ENCODE measurements at places on chromosomes 7 and 10.

- DNase-seq, result peak; percentile 4
Measured at GRCh38 chr10:90227217-90227656, 525.8 kb downstream of the KIF20B start.

- no peak for DNase-seq
Measured at GRCh38 chr7:3232228-3232627, 68.8 kb upstream of the SDK1 start.

DNA sequence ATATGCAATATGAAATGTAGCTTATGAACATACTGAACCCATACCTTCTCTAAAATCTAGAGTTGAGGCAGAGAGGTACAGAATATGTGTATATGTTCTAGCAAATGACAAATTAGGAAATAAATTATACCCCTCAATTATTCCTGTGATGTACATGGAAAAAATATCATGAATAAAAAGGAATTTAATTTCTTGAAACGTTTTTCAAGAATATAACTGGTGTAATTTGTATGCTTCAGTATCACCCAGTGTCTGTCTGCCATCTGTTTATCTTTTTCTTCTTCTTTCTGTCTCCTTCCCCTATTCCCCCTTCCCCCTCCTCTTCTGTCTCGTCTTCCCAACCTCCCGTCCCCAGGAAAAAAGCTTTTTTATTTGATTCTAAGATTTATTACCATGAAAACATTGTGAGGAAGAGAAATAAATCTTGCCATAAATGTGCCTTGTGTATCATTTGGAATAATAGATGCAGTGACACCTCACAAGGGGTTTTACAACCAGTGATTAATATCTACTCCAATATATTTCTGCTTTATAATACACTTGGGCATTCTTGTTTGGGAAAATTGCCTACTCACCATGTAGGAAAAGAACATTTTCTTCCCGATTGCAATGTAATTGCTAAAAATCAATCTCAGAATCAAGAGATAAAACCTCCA lies 12.2 kb downstream of the LANCL2 start:
- no peak for DNase-seq

GRCh38 chr10:3151889-3152565 lies 20.6 kb downstream of the PITRM1 start:
- DNase-seq, result no peak

GRCh38 chr7:134547397-134548054 lies 1.4 kb upstream of the AKR1B15 start:
- DNase-seq, result no peak

GRCh38 chr7:98185101-98185500 lies 26.1 kb upstream of the BHLHA15 start:
- DNase-seq, result no peak

DNA sequence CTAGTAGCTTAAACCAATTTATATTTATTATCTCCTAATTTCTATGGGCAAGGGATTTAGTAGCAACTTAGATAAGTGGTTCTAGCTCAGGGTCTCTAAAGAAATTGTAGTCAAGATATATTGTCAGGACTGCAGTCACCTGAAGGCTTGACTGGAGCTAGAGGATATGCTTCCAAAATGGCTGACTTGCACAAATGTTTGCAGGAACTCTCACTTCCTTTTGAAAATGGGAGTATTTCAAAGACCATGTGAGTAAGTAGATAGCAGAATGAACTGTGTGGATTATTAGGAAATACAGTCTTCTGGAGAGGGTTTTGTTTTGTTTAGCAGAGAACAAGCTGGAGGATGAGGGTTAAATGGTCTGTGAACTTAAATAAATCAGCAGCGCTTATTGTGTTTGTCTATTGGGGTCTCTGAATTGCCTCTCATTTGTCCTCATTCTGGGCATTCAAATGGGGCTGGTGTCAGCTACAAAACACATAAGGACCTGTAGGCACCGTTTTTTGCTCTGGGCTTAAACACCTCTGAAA lies 524.6 kb downstream of the LRMDA start:
- no peak for DNase-seq

DNA sequence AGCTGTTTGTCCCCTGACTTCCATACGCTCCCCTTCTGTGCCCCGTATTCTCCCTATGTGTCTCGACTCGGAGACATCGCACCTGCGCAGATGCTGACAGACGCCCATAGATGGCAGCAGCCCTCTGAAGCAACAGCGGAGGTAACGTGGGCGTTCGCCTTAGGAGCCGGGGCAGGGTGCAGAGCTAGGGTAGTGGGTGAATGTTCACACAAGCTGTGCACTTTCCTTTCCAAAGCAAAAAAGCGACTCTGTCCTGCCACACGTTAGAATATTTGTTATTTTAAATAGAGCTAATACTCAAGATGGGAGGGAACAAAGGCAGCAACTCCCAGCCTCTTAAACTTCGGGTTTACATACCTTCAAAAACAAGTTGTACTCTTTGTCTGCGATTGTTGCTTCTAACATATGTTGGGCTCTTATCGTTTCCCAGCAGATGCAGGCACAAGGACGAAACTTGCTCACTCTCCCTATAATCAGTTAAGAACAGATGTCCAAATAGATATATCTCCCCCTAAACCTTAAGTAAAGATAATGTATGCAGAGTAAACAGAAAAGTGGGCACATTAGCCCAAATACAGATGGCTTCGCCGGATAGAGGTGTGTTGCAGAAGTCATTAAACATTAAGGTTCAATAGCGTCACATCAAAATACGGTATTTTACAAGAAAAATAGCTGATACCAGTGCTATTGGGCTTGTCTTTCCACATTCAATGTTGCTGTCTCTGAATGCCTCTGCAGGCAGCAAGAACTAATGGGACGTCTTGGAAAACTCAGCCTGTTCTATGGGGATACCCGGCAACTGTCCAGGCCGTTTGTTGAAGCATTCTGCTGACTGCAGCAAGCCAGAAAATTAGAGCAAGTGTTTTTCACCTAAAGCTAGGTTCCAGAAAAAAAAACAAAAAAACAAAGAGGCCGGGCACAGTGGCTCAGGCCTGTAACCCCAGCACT lies 340.3 kb upstream of the PRKCQ start:
- no peak for DNase-seq

DNA sequence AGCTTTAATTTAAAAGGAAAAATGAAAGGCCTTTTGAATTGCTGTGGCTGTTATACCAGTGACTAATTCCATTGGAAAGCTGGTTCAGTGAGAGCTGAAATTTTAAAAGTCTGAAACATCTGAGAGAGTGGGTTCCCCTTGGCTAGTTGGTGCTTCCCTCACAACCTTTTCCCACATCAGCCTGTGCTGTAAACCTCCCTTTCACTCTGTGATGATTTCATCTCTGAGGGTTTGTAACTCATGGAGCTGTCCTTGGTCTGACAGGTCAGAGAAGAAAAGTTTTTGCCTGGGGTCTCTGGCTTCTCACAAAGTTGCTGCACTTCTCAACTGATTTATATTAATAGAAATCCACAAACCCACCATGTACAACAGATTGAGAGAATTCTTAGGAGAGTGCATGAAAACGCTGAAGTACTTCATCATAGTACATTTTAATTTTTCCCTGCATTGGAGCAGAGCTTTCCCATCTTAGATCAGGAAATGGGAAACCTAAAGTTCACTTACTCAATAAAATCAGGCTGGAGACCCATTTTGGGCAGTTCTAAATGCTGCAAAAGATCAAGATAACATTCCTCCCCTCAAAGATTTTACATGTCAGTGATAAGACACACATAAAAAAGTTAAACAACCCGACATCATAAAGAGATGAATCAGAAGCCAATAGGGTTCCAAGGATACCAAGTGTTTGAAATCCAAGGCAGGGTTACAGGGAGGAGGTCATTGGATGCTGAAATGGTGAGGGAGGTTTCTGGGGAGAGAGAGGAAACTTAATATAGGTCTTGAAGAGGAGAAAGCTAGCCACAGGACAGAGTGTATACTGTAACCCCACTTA lies 157.0 kb upstream of the MKLN1 start:
- DNase-seq, result no peak

GRCh38 chr10:112229901-112230300 lies 46.3 kb upstream of the GPAM start:
- DNase-seq, result no peak

DNA sequence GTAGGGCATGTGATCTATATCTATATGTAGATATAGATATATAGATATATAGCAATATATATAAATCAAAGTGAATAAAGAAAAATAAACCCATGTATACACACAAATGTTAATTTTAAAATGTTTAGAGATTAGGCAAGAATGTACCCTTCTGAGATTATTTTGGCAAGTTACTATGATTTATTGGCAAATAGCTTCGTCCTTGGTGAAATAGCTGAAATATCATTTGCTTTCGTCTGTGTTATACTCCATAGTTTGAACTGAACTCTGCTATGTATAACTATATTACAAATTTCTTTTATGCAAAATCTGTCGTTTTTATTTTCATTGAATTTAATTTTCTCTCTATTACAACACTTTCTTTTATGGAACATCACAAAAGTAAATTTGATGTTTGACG lies 57.5 kb downstream of the CPED1 start:
- no peak for DNase-seq

DNA sequence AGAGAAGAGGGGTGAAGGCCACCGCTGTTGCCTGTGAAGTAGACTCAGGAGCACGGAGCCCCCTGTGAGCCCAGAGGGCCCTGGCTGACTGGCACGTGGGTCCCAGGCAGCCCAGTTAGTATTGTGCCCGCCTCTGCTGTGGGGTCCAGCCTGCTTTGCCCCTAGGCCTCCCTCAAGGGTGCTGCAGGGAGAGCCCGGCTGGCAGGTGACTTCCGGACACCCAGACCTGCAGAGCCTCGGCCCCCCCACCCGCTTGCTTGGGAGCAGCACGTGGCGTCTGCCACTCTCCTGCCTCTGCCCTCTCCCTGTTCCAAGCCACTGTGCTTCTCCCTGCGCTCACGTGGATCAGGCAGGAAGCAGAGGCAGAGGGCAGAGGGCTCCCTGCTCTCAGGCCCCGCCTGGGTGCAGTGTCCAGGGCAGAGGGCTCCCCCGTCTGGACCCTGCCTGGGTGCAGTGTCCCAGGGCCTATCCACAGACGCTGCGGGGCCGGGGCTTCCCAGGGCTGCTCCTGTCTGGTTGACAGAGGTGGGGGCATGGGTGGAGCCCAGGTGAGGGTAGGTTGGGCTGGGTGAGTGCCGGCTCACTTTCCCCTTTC lies 88.4 kb downstream of the DNAJB6 start:
- no peak for DNase-seq

DNA sequence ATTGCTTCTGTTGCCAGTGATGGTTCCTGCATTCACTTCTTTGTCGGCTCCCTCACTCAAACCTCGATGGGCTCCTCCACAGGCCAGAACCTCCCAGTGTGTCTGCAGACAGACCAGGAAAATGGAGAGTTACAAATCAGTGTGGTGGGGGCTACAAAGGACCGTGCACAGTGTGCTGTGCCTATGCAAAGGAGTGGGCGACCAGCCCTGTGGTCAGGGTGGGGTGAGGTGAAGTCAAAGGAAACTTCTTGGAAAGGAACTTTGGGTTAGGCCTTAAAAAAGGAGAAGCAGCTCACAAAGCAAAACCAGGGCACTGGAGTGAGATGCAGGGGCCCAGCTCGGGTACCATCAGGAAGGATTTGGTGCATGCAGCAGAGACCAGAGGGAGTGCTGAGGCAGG lies 304.3 kb upstream of the ZMIZ1 start:
- no peak for DNase-seq

DNA sequence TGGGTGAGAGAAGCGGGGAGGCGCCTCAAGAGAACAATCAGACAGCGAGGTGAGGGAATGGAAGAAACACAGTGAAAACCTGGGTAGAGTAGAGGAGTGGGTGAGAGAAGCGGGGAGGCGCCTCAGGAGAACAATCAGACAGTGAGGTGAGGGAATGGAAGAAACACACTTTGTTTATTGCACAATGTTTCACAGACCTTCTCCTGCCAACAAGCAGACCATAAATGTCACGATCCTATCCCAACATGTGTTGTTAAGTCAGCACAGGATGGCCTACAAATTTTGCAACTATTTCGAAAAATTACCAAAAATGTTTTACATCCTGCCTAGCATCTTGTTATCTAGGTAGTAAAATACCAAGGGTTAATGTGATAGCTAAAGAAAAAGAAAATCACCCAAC lies 115.3 kb downstream of the JAZF1 start:
- no peak for DNase-seq

DNA sequence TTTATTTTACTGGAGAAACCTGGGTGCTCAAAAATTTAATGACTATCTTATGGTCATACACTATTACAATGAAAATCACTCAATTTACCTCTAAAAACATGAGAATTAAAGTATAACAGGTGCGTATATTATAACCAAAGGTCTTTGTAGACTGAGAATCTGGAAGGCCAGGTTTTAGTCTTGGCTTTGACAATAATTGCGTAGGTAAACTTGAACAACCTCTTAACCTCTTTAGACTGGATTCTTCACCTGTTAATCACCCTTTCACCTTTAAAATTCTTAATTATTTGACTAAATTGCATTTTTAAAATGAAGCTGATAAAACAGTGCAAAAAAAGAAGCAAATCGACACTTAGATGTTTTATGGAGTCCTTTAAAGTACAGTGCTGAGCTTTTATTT lies 156.1 kb downstream of the SEMA3E start:
- DNase-seq, result no peak

DNA sequence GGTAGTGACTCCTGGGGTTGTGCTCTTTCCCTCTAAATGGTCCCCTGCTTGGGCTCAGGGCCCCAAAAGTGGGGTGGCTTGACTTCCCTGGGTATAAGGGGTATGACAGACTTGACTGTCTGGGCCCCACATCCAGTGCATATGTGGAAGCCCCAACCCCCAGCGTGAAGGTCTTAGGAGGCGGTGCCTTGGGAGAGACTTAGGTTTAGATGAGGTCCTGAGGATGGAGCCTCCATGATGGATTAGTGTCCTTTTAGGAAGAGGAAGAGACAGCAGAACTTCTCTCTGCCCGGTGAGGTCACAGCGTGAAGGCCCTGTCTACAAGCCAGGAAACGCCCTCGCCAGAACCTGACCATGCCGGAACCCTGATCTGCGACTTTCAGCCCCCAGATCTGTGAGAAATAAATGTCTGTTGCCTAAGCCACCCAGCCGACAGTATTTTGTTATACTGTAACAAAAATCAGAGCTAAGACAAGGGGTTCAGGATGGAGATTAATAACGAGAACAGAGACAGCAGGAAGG lies 23.8 kb downstream of the PODXL start:
- no peak for DNase-seq

DNA sequence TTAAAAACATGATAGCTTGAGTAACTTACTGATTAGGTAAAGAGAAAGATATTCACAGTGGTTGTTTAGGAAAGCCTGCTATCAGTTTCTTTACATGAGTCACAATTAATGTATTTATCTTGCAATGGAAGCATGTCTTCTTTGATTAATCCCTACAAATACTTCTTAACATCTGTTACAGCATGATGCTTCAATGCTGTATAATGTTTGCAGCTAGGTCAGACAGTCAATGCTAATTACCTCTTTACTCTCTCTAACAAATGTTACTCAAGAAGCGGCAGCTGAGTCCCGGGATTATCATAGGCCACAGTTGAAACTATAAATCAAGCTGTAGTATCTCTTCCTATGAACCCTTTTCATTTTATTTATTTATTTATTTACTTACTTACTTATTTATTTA lies 33.2 kb downstream of the ACBD5 start:
- no peak for DNase-seq

GRCh38 chr7:123548406-123548805 lies 9.2 kb downstream of the NDUFA5 start:
- no peak for DNase-seq

DNA sequence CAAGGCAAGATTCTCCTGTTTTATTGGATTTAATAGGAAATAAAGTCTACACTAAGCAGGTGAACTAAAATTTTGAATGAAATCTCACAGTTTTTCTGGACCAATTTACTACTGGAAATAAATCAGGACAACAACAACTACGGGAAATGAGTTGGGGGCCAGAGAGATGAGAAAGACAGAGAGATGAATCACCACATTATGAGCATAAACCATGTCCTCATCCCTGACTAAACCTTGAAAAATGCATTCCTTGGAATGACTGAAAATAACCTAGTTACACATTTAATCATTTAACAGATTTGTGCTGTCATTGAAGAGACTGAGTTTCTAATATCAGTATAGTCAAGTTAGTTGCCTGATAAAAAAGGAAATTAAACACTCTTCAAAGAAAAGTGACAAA lies 608.4 kb upstream of the KCND2 start:
- peak; percentile 17 for DNase-seq

All from GM04504 (cell line).